GM10248 (cell line): ENCODE measurements at places on chromosomes 3 and 15.

GRCh38 chr3:24475925-24476324 is 18.7 kb downstream of the THRB start:
- DNase-seq = no peak

DNA sequence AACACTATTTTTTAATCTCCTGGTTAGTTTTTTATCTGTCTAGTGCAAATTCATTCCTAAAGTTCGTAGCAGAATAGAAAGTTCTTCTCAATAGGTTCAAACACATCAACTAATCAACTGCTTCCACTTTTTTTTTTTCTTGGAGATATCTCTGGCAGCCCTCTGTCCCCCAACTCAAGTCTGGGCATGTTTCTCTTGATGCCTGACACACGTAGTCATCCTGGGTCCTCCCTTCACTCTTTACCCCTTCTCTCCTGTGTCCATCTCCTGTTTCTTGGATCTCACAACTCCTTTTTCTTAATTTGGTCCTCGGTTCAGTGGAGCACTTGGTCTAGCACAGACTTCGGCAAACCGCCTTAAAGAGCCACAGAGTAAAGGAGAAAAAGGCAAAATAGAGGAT is 14.4 kb downstream of the TNFAIP8L3 start:
- no peak for DNase-seq

DNA sequence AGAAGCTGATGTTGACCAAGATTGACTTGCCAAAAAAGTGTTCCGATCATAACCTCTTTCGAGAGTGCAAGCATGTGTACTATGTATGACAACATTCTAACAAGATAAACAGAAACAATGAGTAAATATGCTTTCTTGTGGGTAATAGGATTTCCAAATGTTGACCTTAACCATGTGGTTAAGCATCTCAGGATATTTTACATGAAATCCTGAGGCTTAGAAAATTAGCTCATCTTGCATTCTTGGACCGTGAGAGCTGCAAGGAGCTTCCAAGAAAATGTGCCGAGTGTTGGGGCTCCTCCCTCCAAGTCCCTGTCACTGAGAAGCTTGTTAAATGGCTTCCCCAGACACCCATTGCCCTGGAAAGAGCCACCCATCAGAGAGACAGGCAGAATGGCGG is 50.1 kb downstream of the C3orf20 start:
- no peak for DNase-seq

DNA sequence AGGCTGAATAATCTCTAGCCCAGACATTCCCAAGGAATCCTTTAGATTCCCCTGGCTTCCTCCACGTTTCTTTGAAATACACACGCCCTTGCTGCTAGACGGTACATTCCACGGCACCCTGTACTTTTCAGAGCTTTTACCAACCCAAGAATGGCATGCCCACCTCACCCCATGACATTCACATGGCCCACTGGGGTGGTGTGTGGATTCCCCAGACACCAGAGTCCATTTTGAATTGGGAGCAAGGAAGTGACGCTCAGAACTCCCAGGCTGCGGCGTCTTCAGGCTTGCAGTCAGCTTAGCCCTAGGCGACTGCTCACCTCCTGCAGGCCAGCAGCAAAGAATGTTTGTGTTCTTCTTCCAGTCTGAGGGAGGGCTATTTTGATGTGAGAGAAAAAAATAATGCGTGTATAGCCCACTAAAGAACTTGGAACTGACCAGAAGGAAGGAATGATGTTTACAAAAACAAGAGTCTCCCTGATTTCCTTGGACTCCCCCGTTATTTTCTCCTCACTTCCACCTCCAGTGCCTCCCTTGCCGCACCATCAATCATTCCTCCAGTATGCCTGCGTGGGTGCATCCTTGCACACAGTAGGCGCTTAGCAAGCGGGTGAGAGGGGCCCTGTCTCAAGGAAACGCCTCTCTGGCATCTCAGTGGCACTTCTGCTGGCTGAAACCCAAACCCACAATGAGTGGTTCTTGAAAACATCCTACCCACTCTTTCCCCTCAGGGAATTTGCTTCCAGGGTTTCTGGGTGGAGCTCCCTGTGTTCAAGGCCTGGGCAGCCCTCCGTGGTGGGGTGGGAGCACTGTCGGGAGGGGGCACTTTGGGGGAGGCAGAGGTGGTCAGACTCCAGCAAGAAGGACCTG is 59.9 kb downstream of the SMAD6 start:
- DNase-seq = no peak

GRCh38 chr3:48186631-48187300 is 1.5 kb downstream of the CDC25A start:
- no peak for DNase-seq

GRCh38 chr3:31765871-31766270 is 215.2 kb downstream of the OSBPL10 start:
- no peak for DNase-seq

DNA sequence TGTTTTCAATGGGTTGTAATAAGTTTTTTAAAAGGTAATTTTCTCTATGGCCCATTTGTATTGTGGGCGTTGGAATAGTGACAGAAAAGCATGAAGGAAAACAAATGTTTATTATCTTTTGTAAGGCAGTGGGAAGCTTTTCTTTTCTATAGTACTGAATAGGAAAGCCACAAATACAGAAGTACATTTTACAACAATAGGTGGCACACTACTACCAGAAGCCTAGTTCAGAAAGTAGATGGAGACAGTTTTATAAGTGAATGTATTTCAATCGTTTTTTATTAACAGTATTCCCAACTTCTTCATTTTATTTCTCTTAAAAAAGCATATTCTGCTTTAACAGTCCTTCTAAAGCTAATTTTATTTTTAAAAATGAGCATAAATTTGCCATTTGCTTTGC is 296.7 kb downstream of the PTPRG start:
- no peak for DNase-seq

- no peak for DNase-seq
Observed at GRCh38 chr3:130865489-130865888, 28.4 kb upstream of the ATP2C1 start.

- no peak for DNase-seq
Observed at GRCh38 chr15:36356978-36357601, 222.3 kb upstream of the CDIN1 start.

DNA sequence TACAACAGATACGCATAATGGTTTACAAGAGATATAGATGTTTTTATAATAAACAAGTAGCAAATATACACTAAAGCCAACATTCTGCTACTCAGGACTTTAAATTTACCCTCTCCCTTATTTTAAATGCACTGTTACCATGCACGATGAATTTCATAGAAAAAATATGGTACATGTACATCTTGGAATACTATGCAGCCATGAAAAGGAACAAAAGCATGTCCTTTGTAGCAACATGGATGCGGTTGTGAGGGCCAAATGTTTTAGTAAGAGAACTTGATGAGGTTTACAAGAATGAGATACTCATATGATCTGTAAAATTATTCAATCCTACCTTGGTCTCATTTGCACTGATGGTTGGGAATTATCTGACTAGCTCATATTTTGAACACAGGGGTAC is 769.3 kb downstream of the VGLL3 start:
- DNase-seq = no peak
